KG1 (cell line): ENCODE measurements at places on chromosomes 5 and 9.
A peak's percentile ranks its signal among the peaks of the same experiment; 100 is the strongest.

GRCh38 chr5:9363026-9363425 is 182.8 kb downstream of the SEMA5A start:
- DNase-seq = no peak

DNA sequence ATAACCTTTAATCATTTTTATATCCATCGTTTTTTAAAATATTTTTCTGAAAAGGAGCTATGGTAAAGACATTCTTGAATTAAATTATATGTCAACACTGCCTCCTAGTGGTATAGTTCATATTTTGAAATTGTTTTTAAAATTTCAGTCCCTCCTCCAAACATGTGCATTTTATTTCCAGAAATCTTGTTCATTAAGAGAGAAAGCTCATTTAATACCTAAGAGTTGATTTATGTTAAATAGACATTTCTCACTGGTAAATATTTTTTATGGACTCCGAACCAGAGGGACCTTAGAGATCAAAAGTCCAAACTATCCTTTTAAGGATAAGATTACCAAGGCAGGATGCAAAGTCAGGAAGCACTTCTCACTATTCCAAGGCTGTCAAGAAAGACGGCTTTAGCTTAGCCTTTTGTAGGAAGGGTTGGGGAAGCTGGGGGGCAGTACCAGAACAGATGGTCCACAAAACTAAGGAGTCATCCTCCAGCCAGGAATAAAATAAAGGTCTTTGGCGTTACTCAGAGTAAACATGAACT is 21.6 kb downstream of the BHMT start:
- DNase-seq = peak; percentile 54

DNA sequence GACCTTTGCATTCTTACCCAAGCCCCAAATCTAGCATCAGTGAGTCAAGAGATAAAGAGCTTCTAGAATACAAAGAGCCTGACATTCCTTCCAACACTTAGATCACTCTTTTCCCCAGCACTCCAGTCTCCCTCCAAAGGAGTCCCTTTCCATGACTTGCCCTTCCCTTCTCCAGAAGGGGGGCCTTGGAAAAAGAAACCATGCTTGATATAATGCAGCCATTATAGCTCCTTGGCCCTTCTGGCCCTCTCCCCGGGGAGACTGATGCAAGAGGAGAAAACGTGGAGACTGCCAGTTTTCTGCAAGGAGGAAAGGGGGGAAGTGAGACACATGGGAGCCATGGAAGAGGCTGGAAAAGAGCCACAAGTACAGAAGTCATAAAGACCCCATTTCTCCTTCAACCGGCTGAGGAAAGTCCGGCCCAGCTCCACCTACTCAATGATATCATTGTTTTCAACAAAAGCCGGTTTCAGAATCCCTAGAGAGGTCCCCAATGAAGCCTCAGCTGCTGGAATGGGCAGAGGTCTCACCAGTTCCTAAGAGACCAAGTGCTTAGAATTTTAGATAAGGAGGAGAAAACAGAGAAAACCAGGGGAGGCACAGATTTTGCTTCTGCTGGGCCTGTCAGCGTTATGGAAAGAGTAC is 29.0 kb downstream of the ADAM19 start:
- no peak for DNase-seq

DNA sequence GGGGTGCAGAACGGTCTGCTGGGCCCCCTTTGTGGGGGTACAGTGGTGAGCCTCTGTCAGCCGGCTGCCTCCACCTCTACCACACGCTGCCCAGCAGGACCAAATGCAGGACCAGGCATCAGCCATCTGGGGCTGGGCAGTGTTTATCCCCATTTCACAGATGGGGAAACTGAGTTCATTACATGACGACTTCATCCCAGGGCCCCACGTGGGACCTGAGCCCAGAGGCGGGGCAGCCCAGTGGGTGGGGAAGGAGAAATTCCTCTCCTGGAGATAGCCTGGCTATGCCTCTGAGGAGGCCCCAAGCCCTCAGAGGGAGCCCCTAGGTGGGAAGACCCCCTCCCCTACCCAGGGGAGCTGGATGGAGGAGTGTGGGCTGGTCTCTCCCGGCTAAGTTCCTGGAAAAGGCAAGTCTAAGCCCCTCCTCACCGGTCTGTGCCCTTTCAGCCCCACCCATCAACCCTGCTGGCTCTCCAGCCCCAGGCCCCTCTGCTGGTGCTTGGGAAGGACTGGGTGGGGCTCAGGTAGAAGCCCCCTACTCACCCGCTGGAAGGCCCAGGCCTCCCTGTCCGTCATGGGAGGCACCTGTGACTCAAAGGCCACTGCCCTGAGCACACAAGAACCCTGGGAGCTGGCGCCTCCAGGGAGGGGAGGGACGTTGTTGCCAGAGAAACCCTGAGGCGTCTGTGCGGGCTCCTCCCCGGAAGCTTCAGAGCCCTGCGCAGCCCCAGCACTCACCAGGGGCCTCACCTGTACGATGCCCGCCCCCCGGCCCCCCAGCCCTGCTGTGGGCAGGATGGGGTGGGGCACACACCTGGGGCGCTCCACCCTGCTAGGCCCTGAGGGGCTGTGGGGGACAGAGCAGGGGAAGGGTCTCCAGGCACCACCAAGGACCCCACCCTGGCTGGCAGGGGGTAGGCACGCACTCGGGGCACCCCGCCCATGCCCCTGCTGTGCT is 7.4 kb upstream of the CCDC187 start:
- DNase-seq = no peak

DNA sequence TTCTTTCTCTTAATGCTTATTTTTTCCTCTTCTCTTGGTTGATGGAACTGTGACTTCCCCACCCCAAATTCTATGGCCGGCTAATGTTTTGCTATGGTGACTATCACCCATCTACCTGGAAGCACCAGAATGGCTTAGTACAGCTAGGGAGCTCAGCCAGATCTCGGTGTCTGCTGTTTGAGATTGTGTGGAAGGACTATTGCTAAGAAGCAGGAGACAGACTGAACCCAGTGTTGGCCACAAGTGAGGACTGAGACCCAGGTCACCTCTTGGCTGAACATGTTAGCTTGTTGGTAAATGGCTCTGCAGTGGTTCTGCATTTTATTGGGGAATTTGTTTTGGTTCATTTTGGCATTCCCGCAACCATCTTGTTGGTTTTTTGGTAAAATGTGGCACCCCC is 2.7 kb downstream of the PRRC2B start:
- DNase-seq = no peak

DNA sequence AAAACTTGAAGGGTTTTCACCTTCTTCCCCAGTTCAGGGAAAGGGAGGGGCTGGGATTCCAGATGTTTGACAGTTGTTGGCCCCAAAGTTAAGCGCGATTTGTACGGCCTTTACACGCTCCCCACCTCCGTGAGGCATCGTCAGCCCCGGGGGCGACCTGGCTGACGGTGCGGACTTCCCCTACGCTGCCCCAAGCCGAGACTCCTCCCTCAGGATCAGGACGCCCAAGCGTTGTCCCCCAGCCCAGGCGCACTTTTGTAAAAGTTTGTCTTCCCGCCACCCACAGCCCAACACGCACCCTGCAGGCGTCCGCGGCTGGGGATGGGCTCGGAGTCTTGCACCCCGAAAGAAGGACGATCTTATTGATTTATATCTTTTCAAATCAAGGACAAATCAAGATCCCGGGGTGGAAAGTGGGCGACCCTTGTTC is 713 bp downstream of the MOB3B start:
- DNase-seq = no peak

GRCh38 chr5:14908172-14908571 is 36.6 kb upstream of the ANKH start:
- DNase-seq = no peak

DNA sequence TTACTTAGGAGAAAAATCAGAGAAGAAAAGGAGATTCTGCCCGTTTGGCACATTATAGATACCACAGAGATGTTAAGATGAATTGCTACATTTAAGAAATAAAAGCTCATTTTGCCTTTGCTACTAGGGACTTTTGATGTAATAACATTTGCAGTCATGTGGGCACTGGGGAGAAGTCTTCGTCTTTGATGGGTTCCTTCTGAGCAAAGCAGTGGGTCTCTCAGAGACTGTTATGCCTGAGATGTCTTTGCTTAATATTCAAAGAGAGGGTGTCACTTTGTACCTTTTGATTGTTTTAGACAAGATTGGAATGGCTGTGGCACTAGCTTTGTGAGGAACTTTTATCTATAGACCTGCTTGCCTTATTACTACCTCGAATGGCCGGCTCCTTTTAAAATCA is 25.0 kb downstream of the SLC25A25 start:
- no peak for DNase-seq

DNA sequence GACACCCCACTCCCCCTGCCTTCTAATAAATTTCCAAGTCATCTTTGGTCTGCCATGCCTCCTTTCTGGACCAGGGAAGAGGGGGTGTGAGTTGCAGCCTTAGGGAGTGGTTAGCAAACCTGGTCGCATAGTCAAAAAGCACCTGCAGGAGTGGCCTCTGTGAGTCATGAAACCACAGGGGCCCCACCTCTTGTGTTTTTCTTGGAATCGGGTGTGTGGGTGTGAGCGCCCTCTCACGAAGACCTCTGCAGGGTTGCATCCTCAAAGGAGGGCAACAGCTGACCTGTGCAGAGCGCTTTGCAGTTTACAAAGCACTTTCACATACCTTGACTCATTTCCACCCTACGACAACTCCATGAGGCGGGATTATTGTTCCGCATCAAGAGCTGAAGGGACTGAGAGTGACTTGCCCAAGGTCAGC is 36.8 kb upstream of the TEX48 start:
- DNase-seq = no peak

- no peak for DNase-seq
Measured at GRCh38 chr9:120431268-120431667, 148.7 kb downstream of the CDK5RAP2 start.

- no peak for DNase-seq
Measured at GRCh38 chr5:35158622-35159369, 71.5 kb downstream of the PRLR start.

- no peak for DNase-seq
Measured at GRCh38 chr5:138077064-138077696, 6.7 kb upstream of the WNT8A start.

GRCh38 chr9:129838707-129839259 is 3.5 kb downstream of the USP20 start:
- no peak for DNase-seq

DNA sequence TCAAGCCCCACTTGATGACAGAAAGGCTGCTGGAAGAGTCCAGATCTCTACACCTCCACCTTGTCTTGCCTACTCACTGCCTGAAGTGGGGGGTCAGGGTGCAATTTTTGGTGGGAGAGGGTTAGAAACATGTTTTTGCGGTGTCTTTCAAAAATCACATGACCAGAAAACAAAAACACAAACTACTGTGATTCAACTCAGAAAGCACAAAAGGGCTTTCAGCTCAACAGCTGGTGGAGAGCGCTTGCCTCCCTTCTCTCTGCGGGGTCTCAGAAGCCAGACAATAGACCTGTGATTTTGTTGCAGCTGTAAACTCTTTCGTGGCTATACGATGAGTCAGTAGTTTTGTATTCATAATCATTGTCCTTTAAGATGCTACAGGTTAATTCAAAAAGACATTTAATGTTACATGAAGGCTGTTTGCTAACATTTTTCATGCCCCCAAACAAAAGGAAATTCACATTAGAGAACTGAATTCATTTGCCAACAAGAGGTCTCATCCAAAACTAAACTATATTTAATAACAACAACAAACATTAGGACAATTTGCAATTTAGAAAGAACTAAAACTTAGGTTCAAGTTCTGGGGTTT is 172.6 kb upstream of the RAI14 start:
- no peak for DNase-seq

DNA sequence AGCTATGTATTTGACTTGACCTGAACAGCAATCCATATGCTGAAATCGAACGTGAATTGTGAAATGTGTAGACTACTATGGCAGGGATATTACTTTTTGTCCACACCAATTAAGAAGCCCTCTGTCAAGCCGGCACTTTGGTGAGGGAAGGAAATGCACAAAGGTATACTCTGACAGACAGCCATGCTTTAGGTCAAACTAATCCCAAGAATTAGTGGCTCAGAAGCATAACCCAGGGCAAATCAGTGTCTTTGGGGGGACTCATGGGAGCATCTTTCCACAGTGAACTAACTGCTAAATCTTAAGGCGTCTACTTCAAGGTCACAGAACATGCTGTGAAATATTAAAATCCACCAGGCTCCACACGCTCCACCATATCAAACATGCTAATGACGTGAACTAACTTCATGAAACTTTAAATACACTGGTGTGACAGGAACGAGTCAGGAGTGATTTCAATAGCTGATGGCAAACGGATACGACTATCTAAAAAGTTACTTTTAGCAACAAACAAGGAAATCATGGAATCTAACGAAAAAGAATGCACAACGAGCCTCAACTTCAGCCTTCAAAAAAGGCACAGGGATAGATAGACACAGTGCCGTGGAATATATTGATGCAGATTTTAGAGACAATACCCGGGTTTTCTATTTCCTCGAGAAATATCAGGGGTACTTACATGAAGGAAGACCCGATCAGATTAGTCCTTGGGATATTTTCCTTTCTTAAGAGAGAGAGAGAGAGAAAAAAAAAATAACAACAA is 527 bp downstream of the MEF2C start:
- no peak for DNase-seq

DNA sequence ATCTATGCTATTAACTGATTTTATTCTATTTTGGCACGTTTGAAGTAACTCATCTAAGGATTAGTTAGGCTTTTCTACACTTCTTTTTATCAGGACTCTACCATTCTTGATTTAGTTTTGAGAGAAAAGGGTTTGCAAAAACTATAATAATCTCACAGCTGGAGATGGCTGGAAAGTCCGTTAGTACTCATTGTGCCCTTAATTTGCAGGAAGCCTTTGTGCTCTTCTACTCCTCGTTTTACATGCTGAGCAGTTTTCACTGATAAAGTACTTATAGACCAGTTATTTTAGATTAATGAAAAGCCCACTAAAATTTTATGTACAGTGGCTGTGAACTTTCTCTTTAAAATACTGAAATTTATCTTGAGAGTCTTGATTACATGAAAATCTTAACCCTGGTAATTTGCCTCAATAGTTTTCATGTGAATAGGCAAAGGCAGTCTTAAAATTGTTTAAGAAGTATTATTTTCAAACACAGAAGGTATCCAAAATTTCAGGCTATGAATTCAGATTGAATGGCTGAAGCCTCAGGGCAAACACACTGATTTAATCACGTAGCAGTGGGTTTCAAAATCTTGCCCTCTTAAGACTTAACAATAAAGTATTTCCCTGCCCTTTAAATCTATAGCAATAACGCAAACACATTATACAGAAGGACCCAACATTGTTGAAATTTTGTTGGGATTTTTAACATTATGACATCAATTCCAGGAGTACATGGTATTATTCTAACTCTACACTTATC is 18.6 kb downstream of the MLLT3 start:
- DNase-seq = no peak
